CMK (cell line): ENCODE measurements at places on chromosomes 7 and 10.

- DNase-seq, result no peak
Measured at GRCh38 chr10:113802997-113803396, 50.9 kb downstream of the DCLRE1A start.

DNA sequence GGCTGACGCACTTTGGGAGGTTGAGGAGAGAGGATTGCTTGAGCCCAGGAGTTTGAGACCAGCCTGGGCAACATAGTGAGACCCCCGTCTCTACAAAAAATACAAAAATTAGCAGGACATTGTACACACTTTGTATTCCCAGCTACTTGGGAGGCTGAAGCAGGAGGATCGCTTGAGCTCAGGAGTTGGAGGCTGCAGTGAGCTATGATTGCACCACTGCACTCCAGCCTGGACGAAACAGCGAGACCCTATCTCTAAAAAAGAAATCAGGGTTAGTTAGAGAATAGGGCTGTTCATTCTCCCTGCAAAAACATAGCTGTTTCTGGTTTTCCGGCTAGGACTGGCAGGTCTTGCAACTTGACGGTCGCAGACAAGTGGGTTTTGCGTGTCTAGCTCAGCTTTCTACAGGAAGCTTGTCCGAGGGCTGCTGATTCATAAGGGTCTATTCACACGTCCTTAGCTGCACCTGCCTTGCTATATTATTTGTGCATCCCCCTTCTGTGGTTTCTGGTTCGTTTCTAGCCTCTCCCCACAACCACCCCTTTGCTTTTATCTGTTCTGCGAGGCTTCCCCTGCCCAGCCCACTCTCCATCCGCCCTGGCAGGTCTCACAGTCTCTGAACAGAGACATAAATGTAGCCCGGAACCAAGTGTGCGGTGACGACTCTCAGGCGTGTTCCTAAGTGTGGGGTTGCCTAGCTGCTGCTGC lies 10.7 kb downstream of the AMZ1 start:
- no peak for DNase-seq

GRCh38 chr7:70569335-70569819 lies 562.6 kb upstream of the GALNT17 start:
- DNase-seq, result no peak

DNA sequence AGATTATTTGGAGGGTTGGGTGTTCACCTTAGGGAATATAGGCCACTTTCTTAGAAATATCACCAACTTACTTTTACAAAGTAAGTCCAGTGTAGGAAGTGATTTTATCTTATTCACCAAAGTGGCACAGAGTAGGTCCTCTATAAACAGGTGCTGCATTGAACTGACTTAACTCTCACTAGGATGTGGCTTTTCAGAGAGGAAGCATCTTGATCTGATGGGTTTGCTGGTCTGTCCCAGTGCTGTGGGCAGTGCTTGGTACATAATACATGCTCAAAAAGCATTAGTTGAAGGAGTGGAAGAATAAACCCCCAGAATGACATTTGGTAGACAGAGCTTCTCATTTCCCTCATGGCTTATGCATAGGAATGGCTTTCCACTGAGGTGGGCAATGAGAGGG lies 334.7 kb downstream of the LRMDA start:
- DNase-seq, result no peak

DNA sequence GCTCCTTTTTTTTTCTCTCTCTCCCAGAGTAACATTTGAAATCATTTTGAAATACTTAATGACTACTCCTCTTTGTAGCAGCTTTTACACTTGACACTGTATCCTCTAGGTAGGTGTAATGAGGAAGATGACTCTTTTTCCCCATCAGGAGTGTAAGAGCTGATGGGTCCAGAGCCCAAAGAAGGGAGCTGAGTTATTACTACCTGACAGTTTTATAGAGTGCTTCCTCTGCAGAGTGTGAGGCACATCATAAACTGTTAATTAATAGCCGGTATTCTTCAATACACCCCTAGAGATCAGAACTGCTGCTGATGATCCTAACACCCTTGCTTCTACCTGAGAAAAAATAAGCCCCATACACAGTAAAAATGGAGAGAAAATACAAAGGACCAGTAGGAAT lies 279.8 kb upstream of the SEMA3A start:
- no peak for DNase-seq

DNA sequence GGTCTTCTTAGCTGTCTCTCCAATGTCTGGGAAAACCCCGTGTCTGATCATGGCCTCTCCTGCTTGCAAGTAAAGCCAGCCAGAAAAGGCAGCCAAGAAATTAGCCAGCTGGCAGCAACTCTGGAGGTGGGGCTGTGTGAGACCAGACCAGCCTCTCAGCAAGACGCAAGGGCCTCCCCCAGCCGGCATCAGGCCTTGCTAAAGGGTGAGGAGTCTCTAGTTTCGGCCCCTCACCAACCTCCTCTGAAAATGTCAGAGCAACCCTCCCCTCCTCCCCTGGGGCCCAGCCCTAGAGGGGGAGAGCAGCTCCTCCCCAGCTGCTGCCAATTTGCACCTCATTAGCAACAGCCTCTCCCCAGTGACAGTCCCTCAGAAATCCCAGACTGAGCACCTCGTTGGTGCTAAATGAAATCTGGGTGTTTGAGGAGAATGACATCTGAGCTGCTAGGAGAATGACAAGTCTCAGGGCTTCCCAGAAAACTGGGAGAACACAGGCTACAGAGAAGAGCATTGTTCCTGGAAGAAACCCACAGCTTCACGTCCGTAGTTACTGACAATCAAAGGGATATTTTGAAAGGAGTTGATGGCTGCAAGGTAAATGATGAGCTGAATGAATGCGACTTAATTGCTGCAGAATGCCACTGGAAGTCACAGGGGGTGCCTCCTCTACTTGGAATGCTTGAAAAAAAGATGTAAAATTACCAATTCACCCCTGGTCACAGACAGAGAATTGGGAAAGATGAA lies 25.9 kb downstream of the DGKI start:
- DNase-seq, result no peak

- no peak for DNase-seq
Measured at GRCh38 chr7:50349399-50349798, 44.9 kb downstream of the IKZF1 start.

- DNase-seq, result no peak
Measured at GRCh38 chr10:90204131-90204955, 503.0 kb downstream of the KIF20B start.

DNA sequence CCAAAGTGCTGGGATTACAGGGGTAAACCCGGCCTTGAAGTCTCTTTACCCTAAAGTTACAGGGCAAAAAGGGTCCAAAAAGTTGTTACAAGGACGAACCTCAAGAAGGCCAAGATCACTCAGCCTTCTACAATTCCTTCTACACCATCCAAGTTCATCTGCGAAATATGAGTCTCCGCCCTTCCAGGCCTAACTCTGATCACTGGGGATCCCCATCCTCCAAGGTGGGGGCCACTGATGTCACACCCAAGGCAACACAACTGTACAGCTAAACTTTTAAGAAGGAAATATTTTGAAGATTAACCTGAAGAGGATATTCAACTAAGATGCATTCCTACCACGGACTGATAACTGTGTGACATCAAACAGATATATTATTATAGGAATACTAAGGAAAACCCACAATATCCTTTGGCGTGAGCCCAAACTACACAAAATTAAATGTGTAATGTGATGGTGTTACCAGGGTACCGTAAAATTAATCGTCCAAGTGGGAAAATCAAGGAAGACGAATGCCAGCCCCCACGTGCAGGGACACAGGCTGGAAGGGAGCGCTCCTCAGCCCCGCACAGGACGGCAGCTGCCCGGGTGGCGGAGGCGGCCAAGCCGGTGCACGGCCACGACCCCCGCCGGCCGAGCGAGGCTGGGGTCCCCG lies 1.0 kb downstream of the PAXIP1 start:
- DNase-seq, result no peak

DNA sequence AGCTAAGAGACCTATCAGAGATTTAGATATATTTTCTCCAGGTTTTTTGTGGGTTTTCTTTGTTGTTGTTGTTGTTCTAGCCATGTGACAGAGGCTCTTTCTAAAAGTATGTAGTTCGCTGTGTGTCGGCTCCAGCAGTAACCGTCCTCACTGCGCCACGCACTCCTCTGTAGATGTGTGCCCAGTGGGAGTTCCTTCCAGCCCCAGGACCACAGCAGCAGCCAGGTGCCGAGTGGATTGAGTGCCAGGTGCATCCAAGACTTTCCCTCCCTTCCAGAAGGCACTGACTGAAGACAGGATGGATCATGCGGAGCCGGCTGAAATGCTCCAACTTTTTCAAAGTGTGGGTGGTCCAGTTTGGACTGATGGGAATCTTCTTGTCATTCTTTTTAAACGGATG lies 31.8 kb downstream of the WDR86 start:
- no peak for DNase-seq

DNA sequence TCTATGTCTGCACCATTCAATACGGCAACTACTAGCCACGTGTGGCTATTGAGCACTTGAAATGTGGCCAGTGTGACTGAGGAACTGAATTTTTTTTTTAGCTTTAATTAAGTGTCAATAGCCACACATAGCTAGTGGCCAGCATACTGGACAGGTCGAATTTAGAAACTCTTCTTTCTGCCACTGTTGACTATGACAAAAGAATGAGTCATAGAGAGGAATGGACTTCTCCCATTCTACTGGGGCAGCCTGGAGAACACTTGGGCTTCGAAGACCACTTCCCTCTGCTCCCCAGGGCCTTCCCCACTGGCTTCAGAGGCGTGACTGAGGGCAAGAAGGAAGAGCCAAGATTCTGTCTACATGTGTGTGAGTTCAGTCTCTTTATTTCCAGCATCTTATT lies 137.5 kb downstream of the SNX10 start:
- DNase-seq, result no peak

- DNase-seq, result no peak
Measured at GRCh38 chr10:1464881-1465417, 272.4 kb downstream of the ADARB2 start.

- DNase-seq, result no peak
Measured at GRCh38 chr7:91293136-91293535, 28.9 kb downstream of the FZD1 start.

DNA sequence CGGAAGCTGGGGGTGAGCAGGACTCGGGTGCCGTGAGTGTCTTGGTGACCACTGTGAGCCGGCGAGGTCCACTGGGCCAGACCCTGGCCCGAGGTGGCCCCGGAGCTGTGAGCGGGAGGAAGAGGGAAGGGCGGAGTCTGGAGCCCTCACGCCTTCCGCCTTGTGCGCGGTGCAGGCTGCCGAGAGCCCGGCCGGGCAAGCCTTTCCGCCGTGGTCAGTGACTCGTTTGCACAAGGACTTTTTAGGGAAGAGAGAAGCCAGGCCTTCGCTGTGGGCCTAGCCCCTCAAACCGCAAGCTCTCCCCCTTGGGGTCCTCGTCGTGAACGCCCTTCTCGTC lies 40.9 kb upstream of the ZNF32 start:
- DNase-seq, result peak; percentile 27

- no peak for DNase-seq
Measured at GRCh38 chr7:27176962-27177794, 3.1 kb upstream of the HOXA10 start.

- DNase-seq, result no peak
Measured at GRCh38 chr10:78656417-78657162, 412.2 kb upstream of the ZMIZ1 start.

DNA sequence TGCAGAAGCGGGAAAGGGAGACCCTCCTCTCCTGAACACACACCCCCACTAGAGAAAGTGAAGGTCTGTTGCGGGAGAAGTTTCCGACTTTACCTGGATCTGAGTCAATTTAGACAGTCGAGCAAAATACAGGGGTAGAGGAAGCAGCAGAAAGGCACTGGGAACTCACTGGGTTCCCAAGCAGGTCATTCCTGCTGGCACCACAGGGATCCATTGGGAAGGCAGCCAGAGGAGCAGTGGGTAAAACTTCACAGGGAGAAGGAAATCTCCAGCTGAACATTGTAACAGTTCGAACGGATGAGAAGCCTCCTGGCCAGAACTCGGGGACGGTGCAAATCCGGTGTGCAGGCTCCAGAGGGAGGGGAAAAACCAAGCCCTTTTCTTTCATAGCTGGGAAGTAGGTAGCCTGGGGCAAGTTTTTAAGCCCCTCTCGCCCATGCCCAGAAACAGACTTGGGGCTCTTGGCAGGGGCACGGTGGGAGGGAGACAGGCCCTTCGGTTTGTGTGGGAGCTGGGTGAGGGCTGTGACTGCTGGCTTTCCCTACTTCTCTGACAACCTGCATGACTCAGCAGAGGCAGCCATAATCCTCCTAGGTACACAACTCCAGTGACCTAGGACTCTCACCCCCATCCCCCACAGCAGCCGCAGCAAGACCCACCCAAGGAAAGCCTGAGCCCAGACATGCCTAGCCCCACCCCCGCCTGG lies 51.9 kb downstream of the DDC start:
- DNase-seq, result no peak

DNA sequence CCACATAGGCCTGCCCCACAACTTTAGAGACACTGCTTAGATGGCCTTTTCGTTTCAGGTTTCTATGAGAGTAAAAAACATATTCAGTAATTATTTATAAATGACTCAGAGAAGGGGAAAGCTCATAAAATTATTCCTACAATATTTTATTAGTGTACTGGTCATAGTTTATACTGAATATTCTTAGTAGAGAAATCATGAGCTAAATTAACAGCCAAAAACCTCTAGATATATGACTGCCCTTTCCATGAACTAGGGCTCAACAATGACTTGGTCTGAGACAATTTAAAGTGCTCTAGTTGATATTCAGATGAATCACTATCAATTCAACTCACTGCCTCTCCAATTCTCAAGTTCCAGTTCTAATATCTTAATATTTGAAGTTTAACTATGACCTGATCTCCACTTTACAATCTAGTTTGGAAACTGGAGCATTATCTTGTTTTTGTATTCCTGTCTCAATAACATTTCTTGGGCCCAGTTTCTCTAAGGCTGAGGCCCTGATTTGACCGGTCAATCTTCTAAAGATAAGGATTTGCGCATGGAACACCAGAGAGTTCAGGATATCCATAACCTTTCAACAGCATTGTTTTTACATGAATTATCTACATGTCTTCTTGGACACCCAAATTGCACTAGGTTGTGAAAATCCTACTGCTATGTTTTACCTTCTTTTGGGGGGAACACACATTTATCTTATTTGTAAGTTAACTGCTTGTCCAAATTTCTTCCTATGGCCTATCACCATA lies 141.6 kb downstream of the DGKB start:
- no peak for DNase-seq

- no peak for DNase-seq
Measured at GRCh38 chr7:40147371-40148246, 12.8 kb downstream of the SUGCT start.

DNA sequence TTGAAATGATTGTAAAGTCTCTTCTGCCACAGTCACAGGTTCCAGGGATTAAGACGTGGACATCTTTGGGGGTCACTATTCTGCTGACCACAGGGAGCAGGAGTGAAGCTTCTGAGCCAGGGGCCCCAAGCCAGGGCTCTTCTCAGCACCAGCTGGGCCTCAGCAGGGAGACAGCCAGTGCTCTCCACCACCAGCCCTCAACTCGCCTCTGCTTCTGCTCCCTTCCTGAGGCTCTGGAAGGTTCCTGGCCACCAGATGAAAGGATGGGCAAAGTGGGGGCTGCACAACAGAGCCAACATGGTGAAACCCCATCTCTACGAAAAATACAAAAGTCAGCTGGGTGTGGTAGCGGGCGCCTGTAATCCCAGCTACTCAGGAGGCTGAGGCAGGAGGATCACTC lies 11.2 kb upstream of the CRYGN start:
- DNase-seq, result no peak

DNA sequence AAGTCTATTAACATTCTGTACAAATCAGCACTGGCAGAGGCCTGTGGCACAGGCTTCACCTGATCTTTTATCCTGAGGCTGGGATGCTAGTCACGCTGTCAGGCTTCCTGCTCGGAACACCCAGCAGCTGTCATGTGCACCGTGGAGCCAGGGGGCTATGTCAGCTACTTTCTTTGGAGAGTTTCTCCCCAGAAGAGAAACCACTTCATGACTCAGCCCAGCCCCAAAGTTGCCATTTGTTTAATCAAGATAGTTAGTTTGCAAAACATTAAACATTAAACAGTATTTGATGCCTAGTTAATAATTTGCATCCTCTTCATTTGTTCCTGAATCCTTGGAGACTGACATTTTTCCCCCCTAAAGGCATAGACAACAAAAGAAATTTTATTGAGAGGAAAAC lies at the start of gene HABP2:
Gene HABP2 (plus strand): TSS at position 353 of the 400 bp plus-strand sequence. CDS start 69 bp downstream, outside the sequence.
- no peak for DNase-seq
